ENCODE measurements at places on chromosomes 1 and 21. TPM values are rescaled to one million over a fixed set of nuclear protein-coding genes. Genes with fewer than 3 reads are reported as not detected.

GRCh38 chr1:26353976-26354820, at the start of gene CRYBG2:
TSS of gene CRYBG2 (minus strand) at chr1:26354130. CDS start at chr1:26346657, 7,473 bp downstream.
- peak; percentile 79 for DNase-seq

GRCh38 chr1:67314696-67315095, 7.0 kb downstream of the IL12RB2 start:
- DNase-seq, result peak; percentile 43

GRCh38 chr1:36836196-36836883, 198.0 kb downstream of the GRIK3 start:
- DNase-seq, result no peak

GRCh38 chr21:39599191-39599970, 13.4 kb upstream of the B3GALT5 start:
- no peak for DNase-seq

DNA sequence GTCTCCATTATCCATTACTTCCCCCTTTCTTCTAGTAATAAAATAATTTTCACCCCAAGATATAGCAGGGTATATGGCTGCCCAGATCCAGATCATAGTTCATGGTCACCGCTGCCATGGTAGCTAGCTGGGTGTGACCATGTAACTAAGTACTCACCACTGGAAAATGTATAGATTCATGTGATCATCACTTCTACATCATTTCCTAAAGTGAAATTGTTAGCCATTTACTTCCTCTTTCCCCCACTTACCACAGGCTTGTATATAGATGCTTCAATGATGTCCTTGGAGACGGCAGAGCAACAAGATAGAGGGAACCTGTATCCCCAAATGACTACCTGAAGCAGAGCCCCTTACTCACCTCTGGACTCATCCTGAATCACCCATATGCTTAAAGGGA, 22.7 kb upstream of the EYA3 start:
- DNase-seq, result peak; percentile 66

GRCh38 chr1:176976771-176977170, 187.7 kb downstream of the ASTN1 start:
- no peak for DNase-seq

GRCh38 chr1:207059881-207060280, 6.8 kb downstream of the PFKFB2 start:
- no peak for DNase-seq

DNA sequence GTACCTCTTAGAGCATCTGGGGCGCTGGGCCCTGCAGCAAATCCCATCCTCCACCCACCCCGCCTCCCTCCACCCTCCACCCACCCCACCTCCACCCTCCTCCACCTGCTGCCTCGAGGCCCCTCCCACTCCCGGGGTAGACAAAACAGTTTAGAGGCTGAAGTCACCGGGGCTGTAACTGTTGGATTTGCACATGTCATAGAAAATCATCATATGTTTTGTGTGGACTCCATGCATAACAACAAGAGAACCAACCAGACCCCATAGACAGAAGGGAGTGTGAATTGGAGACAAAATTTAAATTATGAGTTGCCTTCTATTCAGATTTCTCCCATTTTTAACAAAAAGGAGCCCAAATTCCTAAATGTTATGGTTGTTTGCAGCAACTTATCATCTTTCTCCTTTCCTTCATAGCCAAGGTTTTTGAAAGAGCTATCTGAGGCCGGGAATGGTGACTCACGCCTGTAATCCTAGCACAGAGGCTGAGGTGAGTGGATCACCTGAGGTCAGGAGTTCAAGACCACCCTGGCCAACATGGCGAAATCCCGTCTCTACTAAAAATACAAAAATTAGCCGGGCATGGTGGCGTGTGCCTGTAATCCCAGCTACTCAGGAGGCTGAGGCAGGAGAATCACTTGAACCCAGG, 28.2 kb upstream of the LGALS8 start:
- DNase-seq, result no peak

DNA sequence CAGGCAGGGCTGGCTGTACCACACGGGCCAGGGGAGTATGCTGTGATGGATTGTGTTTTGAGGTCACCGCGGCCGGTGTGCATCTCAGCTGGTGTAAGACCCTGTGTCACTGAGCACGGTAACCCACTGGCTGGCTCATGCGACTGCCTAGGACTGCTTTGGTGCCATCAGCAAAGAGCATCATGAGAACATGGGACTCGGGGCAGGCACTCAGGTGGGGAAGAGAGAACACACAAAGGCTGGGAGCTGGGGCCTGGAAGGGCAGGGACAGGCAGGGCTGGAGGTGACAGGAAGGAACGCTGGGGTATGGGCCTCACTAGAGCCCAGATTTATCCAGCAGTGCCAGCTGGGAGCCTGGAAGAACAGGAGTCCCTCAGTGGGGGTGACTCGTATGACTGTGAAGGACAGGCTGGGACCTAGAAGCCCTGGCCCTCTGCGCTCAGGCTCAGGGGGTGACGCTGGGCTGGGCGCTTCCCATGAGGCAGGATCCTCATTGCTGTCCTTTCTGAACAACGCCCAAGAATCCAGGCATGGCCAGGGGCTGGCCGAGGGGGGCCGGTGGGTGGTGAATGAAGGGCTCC, 210.4 kb upstream of the VAMP3 start:
- no peak for DNase-seq

DNA sequence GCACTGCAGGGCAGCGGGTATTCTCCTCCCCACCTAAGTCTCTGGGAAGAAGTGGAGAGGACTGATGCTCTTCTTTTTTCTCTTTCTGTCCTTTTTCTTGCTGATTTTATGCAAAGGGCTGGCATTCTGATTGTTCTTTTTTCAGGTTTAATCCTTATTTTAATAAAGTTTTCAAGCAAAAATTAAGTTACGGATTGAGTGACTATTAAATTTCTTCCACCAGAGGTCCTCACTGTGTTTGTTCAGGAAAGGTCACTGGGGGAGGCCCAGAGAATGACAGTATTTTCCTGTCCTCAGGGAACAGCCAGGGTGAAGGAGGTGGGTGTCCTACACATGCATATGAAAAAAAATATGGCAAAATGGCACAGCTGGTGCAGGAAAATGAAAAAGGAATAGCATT, 4.4 kb upstream of the ELF3 start:
- peak; percentile 22 for DNase-seq

Gene RCC1
- 55.9 TPM for total RNA-seq

Gene RGS1
- total RNA-seq, result not detected

Gene PADI1
- total RNA-seq, result 32.8 TPM

Gene ESRRG
- not detected for total RNA-seq

Gene HSPA6
- total RNA-seq, result 1.6 TPM
